ENCODE measurements at places on chromosomes 5 and 9.

DNA sequence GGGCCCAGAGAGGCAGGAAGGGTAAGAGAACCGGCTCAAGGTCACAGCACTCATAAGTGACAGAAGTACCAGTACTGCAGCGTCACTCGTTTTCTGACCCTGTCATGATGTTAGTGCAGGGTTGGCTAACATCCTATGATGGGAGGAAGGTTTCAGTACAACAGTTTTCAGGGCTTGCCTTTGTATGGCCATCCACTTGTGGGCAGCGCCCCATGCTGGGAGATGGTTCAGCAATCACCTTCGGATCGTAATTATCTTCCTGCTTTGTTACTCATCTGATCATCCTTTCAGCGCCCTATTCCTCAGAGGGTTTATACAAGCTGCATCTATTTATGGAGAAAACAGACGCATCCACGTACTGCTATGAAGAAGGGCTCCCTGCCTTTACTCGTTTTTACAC, 2.4 kb downstream of the MAP1B start:
- no peak for DNase-seq

DNA sequence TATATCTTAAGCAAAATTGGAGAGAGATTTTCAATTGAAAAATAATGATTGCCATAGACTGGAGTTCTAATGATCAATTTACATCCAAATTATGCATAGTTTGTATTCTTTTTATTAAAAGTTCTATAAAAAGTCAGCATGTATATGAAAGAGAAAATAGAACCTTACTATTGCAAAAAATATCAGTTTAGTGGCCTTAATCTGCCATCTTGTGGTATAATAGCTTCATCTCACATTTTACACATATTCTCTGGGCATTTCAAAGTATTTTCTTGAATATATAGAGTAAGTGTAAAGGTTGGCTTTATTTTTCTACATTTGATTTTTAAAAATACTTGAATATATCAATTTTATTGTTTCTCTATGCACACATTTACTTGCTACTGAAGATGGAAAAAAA, 1858.6 kb upstream of the CDH9 start:
- no peak for DNase-seq

DNA sequence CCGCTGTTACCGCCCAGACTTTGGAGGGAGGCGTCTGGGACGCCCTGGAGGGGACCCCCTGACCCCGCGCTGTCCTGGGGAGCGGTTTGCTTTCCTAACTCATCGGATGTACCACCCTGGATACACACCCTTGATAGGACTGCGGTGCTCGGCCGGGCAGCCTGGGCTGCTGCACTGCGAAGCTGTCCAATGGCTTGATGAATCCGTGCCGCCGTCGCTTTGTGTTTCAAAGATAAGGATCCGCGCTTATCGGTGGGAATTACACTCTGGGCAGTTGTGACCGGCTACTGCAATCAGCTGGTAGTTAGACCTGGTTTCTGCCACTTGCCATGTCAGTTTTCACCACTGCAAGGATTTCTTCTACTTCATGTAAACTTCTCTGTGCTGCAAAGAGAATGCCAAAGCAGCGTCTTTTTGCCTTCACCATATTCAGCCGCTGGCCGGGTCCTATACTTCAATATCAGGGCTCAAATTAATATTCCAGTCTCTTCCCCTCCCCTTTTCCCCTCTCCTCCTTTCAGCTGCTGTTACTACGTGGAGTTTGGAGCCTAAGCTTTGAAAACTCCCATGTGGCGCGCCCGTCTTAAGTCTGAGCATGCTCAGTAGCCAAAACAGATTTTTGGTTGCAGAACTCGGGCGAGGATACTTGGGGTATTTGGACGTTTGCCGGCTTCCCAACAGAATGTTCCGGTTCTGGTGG, 727 bp downstream of the SMAD5 start:
- no peak for DNase-seq

DNA sequence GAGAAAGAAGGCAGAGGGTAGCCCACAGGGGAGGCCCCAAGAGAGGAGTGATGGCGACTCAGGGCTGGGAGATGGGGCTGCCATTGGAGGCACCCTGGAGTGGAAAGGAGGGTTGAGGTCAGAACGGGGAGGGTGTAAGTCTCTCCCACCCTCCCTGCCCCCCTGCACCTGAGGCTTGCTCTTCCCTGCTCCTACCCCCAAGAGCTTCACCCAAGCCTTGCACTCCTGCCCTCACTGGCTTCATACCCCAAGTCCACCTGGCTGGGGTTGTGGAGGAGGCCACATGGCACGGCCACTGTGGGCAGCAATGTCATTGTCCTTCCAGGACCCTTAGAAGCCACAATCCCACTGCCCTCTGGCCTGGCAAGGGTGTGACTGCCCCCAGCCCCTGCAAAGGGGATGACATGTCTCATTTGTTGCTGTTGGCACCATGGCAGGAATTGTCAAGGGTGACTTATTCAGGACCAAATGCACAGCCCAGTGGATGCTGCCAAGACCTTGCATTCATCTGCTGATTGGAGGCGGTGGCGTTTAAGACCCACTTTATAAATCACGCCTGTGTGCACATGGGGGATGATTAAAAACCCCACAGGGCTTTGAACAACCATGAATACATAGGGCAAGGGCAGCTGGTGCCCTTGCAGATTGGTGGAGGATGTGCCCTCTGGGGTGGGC, 47.6 kb upstream of the RNU6ATAC start:
- no peak for DNase-seq

- no peak for DNase-seq
These were observed 38.7 kb downstream of the NKX2-5 start for GRCh38 chr5:173196133-173196952.

DNA sequence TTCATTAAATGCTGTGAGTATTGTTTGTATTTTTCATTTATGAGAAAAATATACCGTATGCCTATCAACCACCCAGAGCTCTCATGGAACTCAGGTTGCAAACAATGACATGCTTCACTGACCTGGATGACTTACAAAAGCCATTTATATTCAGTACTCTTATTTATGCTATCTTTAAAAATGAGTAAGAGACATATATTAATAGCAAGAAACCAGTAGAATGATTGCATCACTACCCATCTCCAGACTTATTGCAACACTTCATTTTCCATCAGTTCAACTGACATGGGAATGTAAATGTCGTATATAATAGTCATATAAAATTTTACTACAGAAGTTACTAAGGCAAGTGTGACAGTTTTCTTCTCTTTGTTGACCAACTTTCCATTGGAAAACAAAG, 69.1 kb downstream of the OTP start:
- DNase-seq: no peak

DNA sequence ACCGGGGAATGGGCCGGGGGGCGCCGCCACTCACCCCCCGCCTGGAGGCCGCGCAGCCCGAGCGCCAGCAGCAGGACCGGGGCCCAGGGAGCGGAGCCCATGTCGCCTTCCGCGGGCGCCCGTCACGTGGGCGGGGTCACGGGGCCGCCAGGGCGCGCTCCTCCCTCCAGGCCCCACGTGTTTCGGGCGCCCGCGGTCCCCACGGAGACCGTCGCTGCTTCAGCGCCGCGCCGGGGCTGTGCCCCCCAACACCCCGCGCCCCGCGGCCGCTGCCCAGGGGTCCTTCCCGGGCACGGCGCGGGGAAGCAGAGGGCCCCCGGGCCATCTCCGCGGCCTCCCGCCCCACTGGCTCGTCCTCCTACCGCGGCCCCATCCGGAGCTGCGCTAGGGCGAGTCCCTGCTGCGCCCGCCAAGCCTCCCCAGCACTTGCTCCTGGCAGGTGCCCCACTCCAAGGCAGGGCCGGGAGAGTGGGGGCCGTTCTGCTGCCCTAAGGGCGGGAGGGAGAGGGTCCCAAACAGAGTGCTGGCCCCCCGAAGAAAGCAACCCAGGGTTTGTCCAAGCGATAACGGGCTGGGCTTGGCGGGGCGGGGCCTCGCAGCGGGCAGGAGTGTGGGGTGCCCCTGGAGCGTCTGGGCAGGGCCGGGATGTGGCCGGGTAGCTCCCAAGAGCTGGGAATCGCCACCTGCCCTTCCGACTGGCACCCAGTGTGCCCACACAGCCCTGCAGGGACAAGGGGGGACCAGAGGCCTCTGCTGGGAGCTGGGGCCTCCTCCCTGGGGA, at the start of gene DPP7:
DPP7 (minus strand) TSS at position 121 of the 781 bp plus-strand sequence; CDS start at position 101, 20 bp downstream.
- DNase-seq: no peak

DNA sequence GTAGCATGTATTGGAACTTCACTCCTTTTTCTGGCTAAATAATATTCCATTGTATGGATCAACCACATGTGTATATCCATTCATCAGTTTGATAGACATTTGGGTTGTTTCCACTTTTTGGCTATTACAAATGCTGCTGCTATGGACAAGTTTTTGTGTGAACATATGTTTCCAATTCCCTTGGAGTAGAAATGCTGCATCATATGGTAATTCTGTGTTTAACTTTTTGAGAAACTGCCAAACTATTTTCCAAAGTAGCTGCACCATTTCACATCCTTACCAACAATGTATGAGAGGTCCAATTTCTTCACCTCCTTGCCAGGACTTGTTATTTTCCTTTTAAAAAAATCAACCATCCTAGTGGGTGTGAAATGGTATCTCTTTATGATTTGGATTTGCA, 8.4 kb downstream of the FRRS1L start:
- DNase-seq: no peak

GRCh38 chr9:120138955-120139354, 441.0 kb downstream of the CDK5RAP2 start:
- DNase-seq: no peak

DNA sequence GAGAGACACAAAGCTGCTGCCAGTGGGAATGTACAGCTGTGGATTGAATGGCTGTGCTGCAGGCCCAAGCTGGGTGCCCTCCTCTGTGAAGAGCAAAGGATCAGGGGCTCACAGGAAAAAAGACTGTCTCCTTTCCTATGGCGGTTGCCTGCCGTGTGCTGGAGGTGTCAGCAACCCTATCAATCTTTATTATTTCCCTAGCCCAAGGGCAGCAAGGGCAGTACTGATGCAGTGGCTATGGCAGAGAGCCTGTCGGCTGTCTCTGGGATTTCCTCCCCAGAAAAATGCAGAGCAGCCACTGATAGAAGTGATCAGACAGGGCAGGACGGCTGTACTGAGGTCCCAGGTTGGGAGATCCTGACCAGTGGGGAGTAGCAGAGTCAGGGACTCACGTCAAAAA, 117.3 kb upstream of the CDH12 start:
- no peak for DNase-seq

GRCh38 chr5:68628082-68628814, 412.7 kb downstream of the PIK3R1 start:
- DNase-seq: no peak

DNA sequence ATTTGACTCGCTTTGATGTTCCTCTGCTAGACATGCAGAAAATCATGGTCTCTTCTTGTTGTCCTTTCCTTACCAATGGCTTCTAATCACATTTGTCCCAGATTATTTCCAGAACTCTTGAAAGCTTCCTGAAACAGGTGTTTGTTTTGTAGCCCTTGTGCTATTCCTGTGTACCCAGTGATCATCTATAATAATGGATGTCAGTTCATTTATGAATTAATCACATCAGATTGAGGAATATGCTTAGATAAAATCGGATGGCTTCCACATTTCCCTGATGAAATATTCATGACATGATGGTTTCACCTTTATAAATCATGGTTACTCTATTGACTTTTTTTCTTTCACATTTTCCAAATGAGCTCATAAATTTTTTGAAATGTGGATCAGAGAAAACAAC, 359.0 kb upstream of the DMAC1 start:
- DNase-seq: no peak

GRCh38 chr5:175214152-175214551, 229.8 kb downstream of the DRD1 start:
- no peak for DNase-seq

- DNase-seq: no peak
These were observed 19.5 kb downstream of the MTREX start for GRCh38 chr5:55327281-55327680.

GRCh38 chr9:26742828-26743476, 149.7 kb downstream of the CAAP1 start:
- no peak for DNase-seq

DNA sequence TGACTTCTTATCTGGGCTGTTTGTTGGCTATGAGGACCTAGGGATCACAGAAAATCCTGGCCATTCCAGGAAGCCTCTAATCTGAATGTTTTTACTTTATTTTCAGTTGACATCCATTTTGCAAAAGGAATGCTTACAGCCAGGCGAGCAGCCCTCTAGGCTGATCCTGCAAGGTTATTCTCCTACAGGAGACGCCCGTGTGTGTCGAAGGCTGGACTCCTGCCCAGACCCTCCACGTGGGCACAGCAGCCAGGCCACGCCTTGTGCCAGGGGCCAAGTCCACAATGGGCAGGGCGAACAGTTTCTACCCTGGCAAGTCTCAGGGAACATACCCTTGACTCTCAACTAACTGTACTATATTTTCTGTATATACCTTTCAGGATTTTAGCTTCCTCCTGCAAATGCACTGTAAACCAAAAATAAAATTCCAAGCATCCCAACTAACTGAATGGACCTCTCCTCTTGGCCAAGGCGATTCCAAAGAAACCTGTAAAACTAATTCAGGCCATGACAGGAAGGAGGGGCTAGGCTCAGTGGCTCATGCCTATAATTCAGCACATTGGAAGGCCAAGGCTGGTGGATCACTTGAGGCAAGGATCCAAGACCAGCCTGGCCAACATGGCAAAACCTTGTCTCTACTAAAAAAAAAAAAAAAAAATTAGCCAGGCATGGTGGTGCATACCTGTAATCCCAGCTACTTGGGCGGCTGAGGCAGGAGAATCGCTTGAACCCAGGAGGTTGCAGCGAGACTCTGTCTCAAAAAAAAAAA, 5.7 kb downstream of the CMBL start:
- no peak for DNase-seq

GRCh38 chr9:126953041-126953809, 38.6 kb downstream of the RALGPS1 start:
- DNase-seq: no peak

DNA sequence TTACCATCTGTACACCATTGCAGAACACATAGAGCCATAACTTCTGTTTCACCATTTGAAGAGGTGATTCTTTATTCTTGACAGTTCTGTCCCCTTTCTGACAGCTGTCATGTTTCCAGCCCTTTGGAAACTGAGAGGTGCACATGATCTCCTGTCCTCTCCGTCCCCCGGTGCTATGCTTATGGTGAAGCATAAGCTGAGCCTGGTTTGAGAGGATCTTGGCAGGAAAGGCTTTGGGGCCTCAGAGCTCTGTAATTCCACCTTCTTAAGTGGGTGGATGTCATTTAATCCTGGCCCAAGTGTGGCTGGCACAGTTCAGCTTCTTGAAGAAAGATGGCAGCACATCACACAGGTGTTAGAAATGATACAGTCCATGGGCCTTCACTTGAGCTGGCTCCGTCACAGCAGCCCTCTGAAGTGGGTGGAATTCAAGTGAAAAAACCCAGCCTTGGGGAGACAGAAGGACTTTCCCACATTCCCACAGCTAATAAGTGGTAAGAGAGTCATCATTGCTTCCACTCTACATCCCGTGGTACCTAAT, 30.7 kb upstream of the GRPEL2 start:
- DNase-seq: no peak

Data from esophagus squamous epithelium (tissue), 5 donors.